Activated CD4-positive, CD25-positive, alpha-beta regulatory T cell treated with anti-CD3 and anti-CD28 coated beads, Interleukin-2, amount 50 U/mL, for 16 hours (primary cell): ENCODE measurements at places on chromosomes 11 and 22.
A peak's percentile ranks its signal among the peaks of the same experiment; 100 is the strongest.

GRCh38 chr11:134385774-134386565 is 26.1 kb downstream of the B3GAT1 start:
- DNase-seq, result no peak

- no peak for DNase-seq
Observed at GRCh38 chr22:31646186-31647019, 15.6 kb downstream of the PISD start.

- DNase-seq, result no peak
Observed at GRCh38 chr11:78535027-78535426, 39.6 kb downstream of the NARS2 start.

- DNase-seq, result no peak
Observed at GRCh38 chr22:49034836-49035817, 792.5 kb downstream of the BRD1 start.

DNA sequence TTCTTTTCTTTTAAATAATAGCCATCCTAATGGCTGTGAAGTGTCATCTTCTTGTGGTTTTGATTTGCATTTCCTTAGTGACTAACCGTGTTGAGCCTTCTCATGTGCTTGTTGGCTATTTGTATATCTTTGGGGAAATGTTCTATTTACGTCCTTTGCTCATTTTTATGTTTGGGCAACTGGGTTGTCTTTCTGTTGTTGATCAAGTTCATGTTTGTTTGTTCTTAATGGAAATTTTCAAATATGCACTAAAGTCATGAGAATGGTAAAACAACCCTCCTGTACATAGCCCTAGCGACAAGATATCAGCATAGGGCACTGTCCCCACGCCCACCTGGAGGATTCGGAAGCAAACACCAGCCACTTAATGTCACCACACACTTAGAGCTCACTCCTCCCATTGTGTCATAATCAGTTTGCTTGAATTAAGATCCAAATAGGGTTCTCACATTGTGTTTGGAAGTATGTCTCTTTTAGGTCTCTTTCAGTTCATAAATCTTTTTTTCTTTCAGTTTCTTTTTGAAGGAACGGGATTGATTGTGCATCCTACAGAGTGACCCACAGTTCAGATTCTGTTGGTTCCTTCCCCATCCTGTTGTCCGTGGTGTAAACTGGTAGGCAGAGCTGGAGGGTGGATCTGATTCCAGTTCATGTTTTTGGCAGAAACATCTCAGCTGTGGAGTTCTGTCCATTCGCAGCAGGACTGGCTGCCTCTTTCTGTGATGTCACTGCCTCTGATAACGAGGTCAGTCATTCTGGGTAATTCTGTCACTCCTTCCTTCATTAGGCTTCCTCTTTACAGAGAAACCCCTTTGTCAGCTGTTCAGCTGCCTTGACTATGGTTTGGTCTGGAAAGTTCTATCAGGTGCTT is 26.4 kb upstream of the ADORA2A start:
- no peak for DNase-seq

DNA sequence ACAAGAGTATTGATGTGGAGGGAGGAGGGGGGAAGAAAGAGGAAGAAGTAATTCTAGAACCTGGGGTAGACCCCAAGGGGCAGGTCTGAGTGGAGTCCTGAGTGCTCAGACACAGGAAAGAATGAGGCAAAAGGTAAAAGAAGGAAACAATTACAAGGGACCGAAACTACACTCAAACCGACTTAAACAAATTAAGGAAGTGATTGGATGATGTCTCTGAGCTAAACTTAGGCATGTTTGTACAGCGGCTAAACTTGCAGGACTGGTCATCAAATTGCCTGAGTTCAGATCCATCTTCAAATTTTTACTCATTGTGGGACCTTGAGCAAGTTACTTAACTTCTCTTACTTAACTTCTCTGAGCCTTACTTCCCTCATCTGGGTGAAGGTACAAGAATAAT is 86.3 kb upstream of the LRRC55 start:
- no peak for DNase-seq

DNA sequence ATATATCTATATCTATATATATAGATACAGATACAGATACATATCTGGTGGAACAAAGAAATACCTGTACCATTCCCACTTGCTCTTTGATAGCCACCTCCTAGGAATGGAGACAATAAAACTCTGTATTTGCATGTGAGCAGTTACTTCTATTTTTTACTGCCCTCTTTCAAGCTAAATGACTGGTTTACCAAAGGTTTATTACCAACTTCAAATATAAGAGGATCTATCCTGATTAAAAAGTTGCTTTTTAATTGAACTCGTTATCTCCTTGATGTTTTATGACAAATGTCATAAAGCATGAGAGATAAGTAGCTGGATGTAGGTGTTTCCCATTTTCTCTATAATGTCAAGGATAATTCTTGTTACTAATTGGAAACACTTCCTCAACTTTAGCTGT is 21.7 kb upstream of the GRIK4 start:
- DNase-seq, result no peak

GRCh38 chr22:34055525-34056200 is 135.4 kb upstream of the LARGE1 start:
- DNase-seq, result no peak

DNA sequence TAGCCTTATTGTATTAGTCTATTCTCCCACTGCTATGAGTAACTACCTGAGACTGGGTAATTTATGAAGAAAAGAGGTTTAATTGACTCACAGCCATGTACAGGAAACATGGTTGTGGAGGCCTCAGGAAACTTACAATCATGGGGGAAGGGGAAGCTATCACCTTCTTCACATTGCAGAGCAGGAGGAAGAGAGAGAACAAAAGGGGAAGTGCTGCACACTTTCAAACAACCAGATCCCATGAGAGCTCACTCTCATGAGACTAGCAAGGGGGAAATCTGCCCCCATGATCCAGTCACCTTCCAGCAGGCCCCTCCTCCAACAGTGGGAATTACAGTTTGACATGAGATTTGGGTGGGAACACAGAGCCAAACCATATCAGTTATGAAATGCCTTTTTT is 179.4 kb downstream of the ARHGAP42 start:
- no peak for DNase-seq

GRCh38 chr11:118635237-118635591 is 27.8 kb downstream of the PHLDB1 start:
- DNase-seq, result no peak

GRCh38 chr11:108871152-108871551 is 206.3 kb downstream of the DDX10 start:
- no peak for DNase-seq

- DNase-seq, result no peak
Observed at GRCh38 chr11:80214413-80214812, 773.6 kb upstream of the TENM4 start.

GRCh38 chr11:36258730-36259360 is 30.4 kb downstream of the COMMD9 start:
- DNase-seq, result no peak

DNA sequence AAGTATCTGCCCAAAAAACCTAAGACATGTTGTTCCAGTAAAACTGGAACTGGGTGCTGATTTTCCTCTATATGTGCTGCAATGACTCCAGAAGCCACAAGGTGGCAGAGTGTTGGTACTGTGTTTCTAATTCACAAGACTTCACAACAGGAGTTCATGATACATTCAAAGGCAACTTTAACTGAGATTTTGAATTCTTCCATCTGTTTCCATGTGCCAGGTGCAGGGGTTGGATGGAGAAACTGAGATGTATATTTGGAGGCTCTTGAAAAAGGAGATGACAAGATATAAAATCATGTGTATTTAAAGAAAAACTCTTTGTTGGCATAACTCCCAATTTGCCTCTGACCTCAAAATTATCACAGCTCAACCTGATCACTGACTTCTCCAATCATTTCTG is 1098.6 kb upstream of the CCDC90B start:
- no peak for DNase-seq

DNA sequence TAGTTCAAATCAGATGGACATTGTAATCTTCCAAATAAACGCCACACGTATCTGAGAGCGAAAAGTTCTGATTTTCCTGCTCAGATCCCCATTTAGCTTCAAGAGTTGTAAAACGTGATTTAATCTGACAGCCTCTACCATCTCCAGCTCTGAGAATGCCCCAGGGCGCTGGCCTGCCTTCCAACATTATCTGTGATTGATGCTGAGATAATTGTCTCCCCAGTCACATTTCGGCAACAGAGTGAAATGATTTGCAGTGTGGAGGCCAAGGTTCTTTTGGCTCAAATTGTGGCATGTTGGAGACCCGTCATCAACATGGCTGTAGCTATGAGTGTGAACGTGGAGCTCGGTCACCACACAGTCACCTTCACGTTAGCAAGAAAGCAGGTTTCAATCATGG is 283.4 kb downstream of the BRD1 start:
- no peak for DNase-seq

GRCh38 chr11:108032800-108033199 is 24.1 kb downstream of the CUL5 start:
- no peak for DNase-seq

DNA sequence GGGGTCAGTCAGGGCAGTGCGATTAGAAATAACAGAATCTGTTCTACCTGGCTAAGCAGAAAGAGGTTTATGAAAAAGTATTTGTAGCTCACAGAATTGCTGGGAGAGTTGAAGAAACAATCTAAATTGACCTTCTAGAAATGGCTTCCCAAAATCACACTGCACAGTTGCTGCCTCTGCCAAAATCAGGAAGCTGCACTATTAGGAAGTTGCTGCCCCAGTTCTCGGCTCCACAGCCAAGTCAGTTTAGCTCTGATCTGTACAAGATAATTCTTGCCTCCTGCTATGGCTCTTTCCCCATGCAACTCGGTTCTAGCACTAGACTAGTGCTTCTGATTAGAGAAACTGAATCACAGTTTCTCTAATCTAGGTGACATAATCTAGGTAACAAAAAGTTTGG is 16.0 kb upstream of the CCDC90B start:
- DNase-seq, result no peak

DNA sequence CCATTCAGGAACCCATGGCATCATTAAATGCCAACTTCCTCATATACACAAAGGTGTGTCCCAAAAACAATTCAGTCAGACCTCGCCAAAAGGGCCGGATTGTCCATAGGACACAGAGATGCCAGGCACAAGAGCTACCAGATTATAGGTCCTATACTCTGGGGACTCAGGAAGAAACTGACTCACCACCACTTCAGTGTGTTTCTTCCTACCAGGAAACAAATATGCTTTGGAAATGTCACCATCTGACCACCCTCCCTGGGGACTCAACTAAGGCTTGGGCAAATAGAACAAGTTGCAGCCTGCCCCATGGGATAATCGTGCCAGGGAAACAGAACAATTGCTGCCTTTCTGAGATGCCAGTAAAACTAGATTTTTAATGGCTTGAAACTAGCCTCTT is 11.7 kb downstream of the POU2AF3 start:
- no peak for DNase-seq

GRCh38 chr11:28110821-28111200 is 2.6 kb downstream of the METTL15 start:
- no peak for DNase-seq

- no peak for DNase-seq
Observed at GRCh38 chr22:18996376-18996900, 60.3 kb upstream of the PRODH start.

- no peak for DNase-seq
Observed at GRCh38 chr22:46598737-46599424, 21.3 kb upstream of the GRAMD4 start.

GRCh38 chr11:128859563-128860441 is 7.3 kb downstream of the KCNJ1 start:
- DNase-seq, result peak; percentile 55

- DNase-seq, result no peak
Observed at GRCh38 chr11:128824191-128825049, 42.7 kb downstream of the KCNJ1 start.

GRCh38 chr11:126153972-126154371 is 57.5 kb downstream of the RPUSD4 start:
- DNase-seq, result no peak

GRCh38 chr11:130785380-130786116 is 130.7 kb downstream of the SNX19 start:
- DNase-seq, result no peak

GRCh38 chr22:46803031-46803880 is 40.8 kb downstream of the TBC1D22A start:
- peak; percentile 29 for DNase-seq

DNA sequence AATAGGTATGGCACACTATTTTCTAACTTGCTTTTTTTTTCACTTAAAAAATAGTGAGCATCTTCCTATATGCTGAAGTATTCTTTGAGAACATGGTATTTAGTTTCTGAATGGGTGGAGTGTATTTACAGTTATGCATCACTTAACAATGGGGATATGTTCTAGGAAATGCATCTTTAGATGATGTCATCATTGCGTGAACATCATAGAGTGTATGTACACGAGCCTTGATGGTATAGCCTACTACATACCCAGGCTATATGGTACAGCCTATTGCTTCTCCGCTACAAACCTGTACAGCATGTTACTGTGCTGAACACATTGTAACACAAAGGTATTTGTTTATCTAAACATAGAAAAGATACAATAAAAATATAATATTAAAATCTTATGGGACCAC is 124.3 kb upstream of the ASPHD2 start:
- no peak for DNase-seq

DNA sequence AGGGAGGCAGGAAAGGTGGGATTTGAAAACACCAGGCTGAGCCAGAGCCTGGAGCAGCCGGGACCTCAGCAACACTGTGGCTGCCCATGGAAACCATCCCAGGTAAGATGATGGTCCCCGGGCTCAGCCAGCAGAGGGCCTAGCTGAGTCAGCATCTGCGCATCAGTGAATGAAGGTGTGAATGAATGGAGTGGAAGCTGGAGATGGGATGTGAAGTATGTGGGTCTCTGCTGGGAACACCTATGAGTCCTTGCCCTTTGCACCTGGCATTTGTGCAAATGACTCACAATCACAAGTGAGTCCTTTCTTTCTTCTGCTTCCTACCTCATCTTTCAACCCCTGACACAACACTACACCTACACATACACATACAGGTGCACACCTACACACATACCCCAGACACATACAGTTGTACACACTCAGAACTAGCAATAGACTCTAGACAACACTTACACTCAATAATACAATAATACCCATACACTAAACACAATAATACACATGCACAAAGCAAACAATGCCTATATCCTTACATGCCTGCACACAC is 62.8 kb upstream of the PRDM11 start:
- DNase-seq, result no peak

- no peak for DNase-seq
Observed at GRCh38 chr11:5807580-5807979, 1.1 kb upstream of the OR52N2 start.

DNA sequence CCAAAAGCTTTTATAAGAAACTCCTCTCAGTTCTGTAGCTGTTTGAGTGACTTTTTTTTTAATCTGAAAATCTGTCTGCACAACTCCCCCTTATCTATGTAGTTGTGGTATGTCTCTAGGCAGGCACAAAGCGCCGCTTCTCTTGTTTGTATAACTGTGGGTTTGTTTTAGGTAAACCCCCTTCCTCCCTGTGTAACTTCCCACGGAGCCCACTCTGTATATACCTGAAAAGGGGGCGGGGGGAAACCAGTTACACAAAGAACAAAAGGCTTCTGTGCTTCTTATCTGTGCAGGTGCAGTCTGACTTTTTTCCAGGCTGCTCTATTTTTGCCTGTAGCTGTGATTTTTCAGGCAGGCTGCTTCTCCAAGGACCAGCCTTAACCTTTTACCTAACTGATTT is 13.2 kb downstream of the OR10AG1 start:
- no peak for DNase-seq
